Right ventricle myocardium superior (tissue), 1 donor: ENCODE measurements at places on chromosomes 4 and X. TPM values are rescaled to one million over a fixed set of nuclear protein-coding genes. Genes with fewer than 3 reads are reported as not detected.

FGA gene
- 0.46 TPM for total RNA-seq

MAGED4B gene
- total RNA-seq = 0.67 TPM

NEIL3 gene
- not detected for total RNA-seq

MAGEA9B gene
- total RNA-seq = not detected

SH3RF1 gene
- total RNA-seq = 8.3 TPM

DNA sequence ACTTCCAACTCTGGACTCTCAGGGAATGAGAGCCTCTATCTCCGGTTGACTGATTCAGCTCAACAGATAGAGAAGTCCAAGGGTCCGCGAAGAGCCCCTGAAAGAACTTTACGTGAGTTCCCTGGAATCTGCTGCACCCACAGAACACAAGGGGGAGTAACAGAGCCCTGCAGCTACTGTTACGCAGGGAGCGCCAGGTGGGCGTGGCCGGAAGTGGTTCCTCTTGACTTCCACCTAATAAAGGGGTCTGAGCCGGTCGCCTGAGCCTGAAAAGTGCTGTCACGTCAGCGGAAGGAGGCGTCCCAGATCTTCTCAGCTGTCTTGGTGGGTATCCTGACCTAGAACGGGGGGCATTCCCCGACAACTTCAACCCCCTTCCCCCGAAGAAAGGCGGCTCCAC, at the start of gene MAGEB6:
TSS of gene MAGEB6 (plus strand) at position 237 of the 400 bp plus-strand sequence. CDS start 1,407 bp downstream, outside the sequence.
- DNase-seq = no peak

- no peak for DNase-seq
These were observed 1649.8 kb upstream of the PCDH10 start for GRCh38 chr4:131499141-131499873.

- no peak for DNase-seq
These were observed 2.7 kb downstream of the NALF2 start for GRCh38 chrX:69506617-69507499.

- DNase-seq = no peak
These were observed 477 bp downstream of the FGF5 start for GRCh38 chr4:80266902-80267380.

- no peak for DNase-seq
These were observed 66.7 kb upstream of the VCX2 start for GRCh38 chrX:8237718-8238117.
